ENCODE measurements at places on chromosomes 1 and 21.

DNA sequence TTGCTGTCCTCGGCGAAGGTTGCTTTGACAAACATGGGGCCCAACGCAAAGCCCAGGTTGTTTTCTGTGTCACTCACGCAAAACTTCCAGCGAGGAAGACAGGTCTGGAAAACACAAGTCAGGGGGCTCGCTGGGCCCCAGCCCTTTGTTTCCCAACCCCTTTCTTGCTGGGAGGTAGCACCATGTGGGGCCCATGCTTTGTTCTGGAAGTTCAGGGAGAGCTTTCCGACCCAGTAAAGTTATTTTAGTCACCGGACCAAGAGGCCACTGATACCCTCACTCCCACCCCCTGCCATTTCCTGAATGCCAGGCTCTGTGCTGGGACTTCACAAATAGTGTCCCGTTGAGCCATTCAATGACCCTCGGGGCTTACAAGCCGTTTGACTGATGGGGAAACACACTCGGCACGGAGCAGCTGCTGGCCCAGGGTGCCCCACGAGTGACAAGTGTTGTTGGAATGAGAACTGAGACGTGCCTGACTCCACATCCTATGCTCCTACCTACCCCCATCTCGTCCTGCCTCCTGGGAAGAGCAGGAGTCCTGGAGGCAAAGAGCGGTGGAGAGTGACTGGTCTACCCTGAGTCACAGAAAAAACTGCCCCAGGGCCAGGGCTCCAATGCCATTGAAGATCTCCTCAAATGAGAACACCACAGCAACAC, 52.0 kb downstream of the ECE1 start:
- DNase-seq: no peak

GRCh38 chr1:115722221-115722620, 46.3 kb downstream of the CASQ2 start:
- DNase-seq: no peak

GRCh38 chr1:12038356-12039163, 19.3 kb downstream of the MIIP start:
- DNase-seq: no peak

DNA sequence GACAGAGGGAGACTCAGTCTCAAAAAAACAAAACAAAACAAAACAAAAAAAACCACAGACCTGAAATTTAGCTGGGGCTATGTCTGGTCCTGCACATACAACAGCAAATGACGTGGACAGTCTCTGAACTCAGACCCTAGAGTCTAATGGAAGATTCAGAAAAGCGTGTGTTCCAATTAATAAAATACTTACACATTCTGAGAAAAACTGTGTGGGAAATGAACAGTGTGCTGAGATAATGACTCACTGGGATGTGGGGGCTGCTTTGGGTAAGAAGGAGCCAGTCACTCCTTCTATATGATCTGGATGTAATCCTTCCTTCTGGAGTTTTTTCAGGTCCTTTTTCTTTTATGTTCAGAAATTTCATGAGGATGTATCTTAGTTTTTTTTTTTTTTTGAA, 29.4 kb downstream of the CLDN14 start:
- no peak for DNase-seq

DNA sequence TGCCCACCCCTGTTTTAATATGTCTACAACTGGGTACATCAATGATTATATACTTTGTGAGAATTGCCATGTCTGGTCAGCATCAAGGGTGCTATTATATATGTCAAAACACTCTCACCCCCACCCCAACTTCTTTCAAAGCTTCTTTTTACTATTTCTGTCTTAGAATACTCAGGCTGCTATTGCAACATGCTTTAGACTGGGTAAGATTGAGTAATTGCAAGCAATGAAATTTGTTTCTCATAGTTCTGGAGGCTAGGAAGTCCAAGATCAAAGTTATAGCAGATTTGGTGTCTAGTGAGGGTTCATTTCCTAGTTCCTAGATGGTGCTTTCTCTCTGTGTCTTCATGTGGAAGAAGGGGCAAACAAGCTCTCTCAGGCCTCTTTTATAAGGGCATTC, 100.5 kb upstream of the KCNK1 start:
- DNase-seq: no peak

Data from endothelial cell (in vitro differentiated cells).